ENCODE measurements at places on chromosomes 3 and 15.

DNA sequence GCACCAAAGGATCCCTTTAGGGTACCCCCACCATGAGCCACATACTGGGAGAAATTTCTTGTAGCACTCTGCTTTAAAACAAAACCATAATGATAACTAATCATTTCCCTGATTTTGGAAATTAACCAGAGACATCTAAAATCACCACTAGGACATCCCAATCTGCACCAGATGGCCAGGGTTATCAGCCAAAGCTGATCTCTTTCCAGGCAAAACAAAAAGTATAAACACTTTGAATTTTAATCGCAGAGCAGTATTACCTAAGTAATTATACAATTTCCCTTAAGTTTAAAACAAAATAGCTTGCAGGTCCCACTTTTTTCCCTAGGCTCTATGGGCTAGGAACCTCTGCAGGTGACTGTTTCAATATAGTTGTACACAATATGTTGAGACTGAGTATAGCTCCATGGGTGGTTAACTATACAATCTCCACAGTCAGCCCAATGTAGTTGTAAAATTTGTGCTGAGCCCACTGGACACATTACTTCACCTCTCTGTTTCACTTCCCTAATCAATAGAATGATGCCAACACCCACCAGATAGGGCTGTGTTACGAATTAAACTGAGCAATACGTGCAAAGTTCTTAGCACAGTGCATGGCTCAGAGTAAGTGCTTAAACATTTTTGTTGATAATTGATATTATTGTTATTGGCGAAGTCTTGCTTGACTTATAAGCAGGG, 629 bp upstream of the NOX5 start:
- DNase-seq, result no peak

DNA sequence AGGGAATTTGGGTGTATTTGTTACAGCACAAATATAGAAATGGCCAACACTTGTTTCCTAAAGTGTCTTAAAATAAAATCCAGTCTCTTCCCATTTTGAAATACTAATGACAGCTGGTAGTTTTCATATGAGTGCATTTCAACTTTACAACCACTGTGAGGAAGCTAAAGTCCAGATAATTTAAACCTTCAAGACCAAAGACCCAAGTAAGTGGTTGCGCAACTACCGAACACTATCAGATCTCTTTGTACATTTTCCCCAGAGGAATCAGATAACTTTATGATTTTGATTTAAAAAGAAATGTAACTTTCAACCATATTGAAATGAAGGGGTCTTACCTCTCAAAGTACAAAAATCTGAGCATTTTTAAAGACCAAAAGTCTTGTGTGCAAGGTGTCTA, 14.3 kb downstream of the BCL2L10 start:
- DNase-seq, result no peak

- no peak for DNase-seq
Measured at GRCh38 chr3:17310983-17311382, 426.2 kb downstream of the PLCL2 start.

- DNase-seq, result no peak
Measured at GRCh38 chr15:51766341-51766740, 14.9 kb downstream of the TMOD2 start.

- DNase-seq, result no peak
Measured at GRCh38 chr3:34646911-34647460, 848.6 kb downstream of the PDCD6IP start.
